Natural killer cell (primary cell): ENCODE measurements at places on chromosomes 4 and X. TPM values are rescaled to one million over a fixed set of nuclear protein-coding genes. Genes with fewer than 3 reads are reported as not detected.

- H3K27ac ChIP-seq = peak overlapping the region; percentile 99
- no peaks in the 10 kb centered on the region for H3K27me3 ChIP-seq
- peak; percentile 56 for DNase-seq
- H3K4me1 ChIP-seq = peaks cover 25% of the 10 kb centered on the region
- peak overlapping the region; percentile 95 for H3K4me3 ChIP-seq
Measured at GRCh38 chrX:154396973-154397887, 947 bp upstream of the RPL10 start.

GRCh38 chr4:150072906-150073714 is 5.1 kb upstream of the DCLK2 start:
- H3K4me1 ChIP-seq = no peaks in the 10 kb centered on the region
- DNase-seq = no peak
- no peaks in the 10 kb centered on the region for H3K27me3 ChIP-seq
- no peaks in the 10 kb centered on the region for H3K36me3 ChIP-seq
- H3K27ac ChIP-seq = no peak overlapping the region

- peak within 1 kb of the TSS; percentile 99 for H3K4me3 ChIP-seq
- H3K27me3 ChIP-seq = no peaks in the 10 kb centered on the region
- no peaks in the 10 kb centered on the region for H3K36me3 ChIP-seq
- peak within 1 kb of the TSS; percentile 74 for H3K27ac ChIP-seq
- peaks cover 11% of the 10 kb centered on the region for H3K4me1 ChIP-seq
Measured at GRCh38 chrX:123732670-123733363, at the start of gene THOC2. Gene THOC2 (minus strand): TSS chrX:123733052. CDS start chrX:123733022, 30 bp downstream.

DNA sequence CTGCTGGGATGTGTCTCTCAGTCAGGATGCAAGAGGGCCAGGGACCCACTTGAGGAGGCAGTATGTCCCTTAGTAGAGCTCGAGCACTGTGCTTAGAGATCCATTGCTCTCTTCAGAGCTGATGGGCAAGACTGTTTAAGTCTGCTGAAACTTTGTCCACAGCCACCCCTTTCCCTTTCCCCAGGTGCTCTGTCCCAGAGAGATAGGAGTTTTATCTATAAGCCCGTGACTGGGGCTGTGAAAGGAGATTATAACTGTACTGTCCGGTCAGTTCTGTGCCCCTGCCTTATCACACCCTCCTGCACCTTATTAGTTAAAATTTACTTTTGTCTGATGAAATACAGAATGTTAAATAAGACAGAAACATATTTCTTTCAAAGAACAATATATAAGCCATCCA is 378.4 kb downstream of the PABPC4L start:
- H3K4me3 ChIP-seq = no peak overlapping the region
- no peak for DNase-seq
- no peaks in the 10 kb centered on the region for H3K27me3 ChIP-seq
- no peaks in the 10 kb centered on the region for H3K36me3 ChIP-seq
- H3K4me1 ChIP-seq = no peaks in the 10 kb centered on the region
- no peak overlapping the region for H3K27ac ChIP-seq

DNA sequence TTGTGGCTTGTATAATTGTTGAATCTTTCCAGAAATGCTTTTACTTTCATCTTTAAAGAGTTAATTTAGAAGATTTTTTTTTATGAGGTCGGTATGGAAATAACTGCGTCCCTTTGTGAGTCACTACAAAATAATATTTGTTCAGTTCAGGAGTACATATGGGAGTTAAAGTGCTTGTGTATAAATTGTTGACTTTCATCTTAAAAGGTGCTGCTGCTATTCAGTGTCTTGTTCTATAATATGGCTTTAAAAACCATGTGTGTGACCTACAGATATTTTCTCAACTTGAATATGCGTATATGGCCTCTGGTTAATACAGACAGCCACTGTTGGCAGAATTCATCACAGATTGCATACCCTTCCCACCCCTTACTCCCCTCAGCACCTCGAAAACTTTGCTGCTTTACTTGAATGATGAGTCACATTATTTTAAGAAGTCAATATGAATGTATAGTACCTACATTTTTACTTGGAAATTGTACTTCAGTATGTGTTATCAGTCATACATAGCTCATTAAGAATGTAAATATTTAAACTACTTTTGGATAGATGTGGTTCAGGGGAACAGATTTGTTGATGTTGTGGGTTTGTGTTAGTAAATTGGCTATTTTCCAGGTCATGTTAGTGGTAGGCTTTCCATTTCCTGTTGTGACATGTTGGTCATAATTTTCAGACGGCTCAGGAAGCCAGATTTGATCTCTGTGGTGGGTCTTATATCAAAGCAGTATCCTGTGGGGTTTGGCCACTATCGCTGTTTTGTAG is 1.5 kb downstream of the CLCN3 start:
- H3K4me1 ChIP-seq = peaks cover 9% of the 10 kb centered on the region
- no peak overlapping the region for H3K4me3 ChIP-seq
- H3K36me3 ChIP-seq = no peaks in the 10 kb centered on the region
- H3K27ac ChIP-seq = peak overlapping the region; percentile 68

DNA sequence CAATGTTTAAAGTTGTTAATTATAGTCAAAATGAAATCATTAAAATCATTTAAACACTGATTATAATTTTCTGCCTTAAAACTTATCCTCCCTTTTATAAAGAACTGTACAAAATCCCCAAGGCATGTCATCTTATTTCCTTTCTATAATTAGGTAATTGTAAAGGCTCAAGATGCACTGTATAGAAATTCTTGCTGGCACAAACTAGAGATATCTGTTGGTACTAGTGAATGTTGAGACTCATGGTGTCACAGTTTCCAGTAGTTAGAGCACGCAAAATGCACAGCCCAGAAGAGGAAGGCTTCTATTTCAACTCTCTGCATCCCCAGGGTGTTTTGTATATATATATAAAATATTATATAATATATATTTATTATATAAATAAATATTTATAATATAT is 22.7 kb upstream of the PLA2G12A start:
- no peak overlapping the region for H3K4me3 ChIP-seq
- no peaks in the 10 kb centered on the region for H3K27me3 ChIP-seq
- H3K36me3 ChIP-seq = no peaks in the 10 kb centered on the region
- no peak overlapping the region for H3K27ac ChIP-seq
- no peak for DNase-seq

GRCh38 chr4:7358100-7358735 is 76.5 kb downstream of the PSAPL1 start:
- H3K4me3 ChIP-seq = no peak overlapping the region
- DNase-seq = no peak
- no peaks in the 10 kb centered on the region for H3K4me1 ChIP-seq
- no peaks in the 10 kb centered on the region for H3K36me3 ChIP-seq
- no peaks in the 10 kb centered on the region for H3K27me3 ChIP-seq
- no peak overlapping the region for H3K27ac ChIP-seq

DNA sequence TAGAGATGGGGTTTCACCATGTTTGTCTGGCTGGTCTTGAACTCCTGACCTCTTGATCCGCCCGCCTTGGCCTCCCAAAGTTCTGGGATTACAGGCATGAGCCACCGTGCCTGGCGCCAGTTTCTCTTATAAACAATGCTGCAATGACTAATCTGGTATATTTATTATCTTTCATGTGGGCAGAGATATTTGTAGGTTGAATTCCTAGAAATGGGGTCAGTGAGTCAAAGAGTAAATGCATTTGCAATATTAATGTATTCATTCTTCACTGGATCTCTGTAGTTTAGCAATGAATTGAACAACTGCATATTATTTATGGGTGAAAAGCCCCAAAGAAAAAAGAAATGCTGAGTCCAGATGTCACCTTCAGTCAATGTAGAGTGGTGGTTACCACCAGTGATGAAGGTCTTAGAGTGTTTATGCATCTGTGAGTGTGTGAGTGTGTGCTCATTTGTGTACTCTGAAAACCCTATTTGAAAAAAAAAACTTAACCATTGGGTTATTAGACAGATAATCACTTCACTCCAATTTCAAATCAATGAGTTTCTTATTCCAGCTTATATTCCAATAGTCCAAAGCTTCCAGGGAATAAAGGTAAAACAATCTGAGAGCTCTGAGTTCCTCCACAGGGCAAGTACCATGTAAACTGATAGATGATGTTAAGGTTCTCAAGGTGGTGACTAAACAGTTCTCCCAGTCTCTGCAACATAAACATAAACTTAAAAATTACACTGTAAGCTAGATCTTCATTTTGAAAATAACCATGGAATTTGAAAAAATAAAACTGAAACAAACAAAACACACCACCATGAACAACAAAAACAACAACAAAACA is 22.6 kb upstream of the CD38 start:
- peaks cover 36% of the 10 kb centered on the region for H3K4me1 ChIP-seq
- H3K4me3 ChIP-seq = peak overlapping the region; percentile 11
- no peaks in the 10 kb centered on the region for H3K36me3 ChIP-seq
- no peak for DNase-seq

DNA sequence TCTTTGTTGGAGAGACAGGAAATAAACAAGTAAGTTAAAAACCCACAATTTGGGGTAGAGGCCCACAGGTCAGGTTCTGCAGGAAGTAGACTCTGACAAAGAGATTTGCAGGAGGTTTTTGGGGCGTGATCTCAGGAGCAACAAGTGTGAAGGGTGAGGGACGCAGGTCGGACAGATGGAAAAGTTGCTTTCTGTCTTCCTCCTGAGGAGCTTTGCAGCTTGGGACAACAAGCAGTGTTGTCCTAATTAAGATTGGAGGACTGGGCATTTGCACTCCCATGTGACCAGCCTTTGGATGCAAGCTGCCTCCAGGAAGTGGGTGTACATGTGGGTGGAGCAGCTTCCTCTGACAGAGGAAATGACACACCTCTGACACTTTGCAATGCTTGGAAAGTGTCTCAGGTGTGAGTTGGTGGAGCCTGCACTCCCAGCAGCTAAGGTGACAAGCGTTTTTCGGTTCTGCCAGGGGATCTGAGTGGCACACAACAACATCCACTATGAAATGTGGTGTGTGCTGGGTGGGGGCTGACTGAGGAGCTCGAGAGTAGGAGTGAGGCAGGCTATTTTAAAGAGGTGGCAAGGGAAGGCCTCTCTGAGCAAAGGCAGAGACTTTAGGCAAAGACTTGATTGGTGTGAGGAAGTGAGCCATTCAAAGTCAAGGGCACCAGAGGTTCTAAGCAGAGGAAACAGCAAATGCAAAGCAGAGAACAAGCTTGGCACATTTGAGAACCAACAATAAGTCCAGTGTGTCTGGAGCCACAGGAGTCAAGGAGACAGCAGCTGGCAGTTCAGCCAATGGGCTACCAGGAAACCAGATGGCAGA is 339.8 kb upstream of the GATB start:
- peak overlapping the region; percentile 86 for H3K27ac ChIP-seq
- DNase-seq = peak; percentile 90
- no peaks in the 10 kb centered on the region for H3K27me3 ChIP-seq
- H3K4me1 ChIP-seq = peaks cover 73% of the 10 kb centered on the region

HSFX4 gene
- total RNA-seq = not detected

ATP2B3 gene
- total RNA-seq = not detected

UGT8 gene
- total RNA-seq = 0.16 TPM

HOPX gene
- 152 TPM for total RNA-seq

ARHGAP24 gene
- total RNA-seq = 1.7 TPM

EXOC1L gene
- total RNA-seq = not detected

MOSPD2 gene
- total RNA-seq = 18.0 TPM

HERC6 gene
- 17.5 TPM for total RNA-seq

GLRA3 gene
- total RNA-seq = not detected
